ENCODE measurements at places on chromosomes 4 and X. TPM values are rescaled to one million over a fixed set of nuclear protein-coding genes. Genes with fewer than 3 reads are reported as not detected.

- no peak for DNase-seq
These were observed 25.0 kb downstream of the COQ2 start for GRCh38 chr4:83259586-83259985.

DNA sequence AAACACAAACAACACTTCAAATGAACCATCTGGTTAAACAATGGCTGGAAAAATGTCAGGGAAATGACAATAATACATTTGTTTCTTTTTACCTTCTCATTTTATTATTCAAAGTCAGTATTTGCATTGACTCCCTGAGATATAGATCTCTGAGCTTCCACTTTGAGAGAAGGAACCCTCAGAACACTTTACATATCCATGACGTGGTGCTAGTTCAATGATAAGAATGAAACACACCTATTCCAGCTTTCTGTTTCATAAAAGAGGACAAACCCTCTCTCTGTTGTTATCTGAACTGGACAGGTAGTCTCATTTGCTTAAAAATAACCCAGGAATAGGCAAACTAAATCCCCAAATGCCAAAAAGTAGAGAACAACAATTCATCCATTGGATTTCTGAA, 65.3 kb upstream of the CCSER1 start:
- DNase-seq = no peak

GRCh38 chr4:137156054-137156453, 376.2 kb downstream of the PCDH18 start:
- DNase-seq = no peak

DNA sequence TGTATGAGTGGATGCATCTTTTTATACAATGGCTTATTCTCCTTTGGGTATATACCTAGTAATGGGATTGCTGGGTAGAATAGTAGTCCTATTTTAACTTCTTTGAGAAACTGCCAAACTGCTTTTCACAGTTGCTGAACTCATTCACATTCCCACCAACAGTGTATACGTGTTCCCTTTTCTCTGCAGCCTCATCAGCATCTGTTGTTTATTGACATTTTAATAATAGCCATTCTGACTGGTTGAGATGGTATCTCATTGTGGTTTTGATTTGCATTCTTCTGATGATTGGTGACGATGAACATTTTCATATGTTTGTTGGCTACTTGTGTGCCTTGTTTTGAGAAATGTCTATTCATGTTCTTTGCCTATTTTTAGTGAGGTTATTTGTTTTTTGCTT, 687.0 kb upstream of the EPHA5 start:
- DNase-seq = no peak

- DNase-seq = no peak
These were observed 32.2 kb downstream of the COPS4 start for GRCh38 chr4:83067058-83067639.

GRCh38 chrX:137896123-137896522, 330.2 kb downstream of the ZIC3 start:
- no peak for DNase-seq

- DNase-seq = no peak
These were observed 497.5 kb downstream of the INPP4B start for GRCh38 chr4:142348613-142349021.

DNA sequence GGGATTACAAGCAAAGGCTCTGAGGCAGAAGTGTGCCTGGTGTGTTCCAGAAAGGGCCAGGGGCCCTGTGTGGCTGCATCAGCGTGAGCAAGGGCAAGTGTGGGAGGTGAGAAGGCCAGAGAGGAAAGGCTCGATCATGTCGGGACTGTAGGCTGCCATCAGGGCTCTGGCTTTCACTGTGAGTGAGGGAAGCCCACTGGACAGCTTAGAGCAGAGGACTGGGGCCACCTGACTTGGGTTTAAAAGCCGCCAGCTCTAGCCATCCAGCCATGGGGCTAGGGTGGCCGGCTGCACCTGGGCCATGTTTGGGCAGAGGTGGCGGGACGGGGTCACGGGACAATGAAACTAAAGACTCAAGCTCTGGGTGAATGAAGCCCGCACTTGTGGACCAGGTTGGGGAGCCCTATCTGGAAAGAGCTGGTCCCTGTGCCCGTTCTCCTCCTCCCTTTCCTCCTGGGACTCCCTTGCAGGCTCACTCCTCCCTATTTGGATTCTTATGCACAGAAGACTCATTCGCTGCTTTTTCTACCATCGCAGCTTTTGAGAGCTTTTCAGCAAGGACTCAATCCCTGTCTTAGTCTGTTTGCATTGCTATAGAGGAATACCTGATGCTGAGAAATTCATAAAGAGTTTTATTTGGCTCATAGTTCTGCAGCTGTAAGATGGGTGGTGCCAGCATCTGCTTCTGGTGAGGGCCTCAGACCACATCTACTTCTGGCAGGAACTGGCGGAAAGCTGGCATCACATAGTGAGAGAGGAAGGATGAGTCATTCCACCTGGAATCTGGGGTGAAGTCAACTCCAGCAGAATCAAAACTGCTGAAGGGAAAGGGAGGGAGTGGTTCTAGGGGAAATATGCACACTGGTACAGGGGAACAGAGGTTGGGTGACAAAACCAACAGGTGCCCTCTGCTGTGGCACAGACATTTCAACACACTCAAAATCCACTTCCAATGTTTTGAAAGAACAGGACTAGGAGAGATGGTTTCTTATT, 15.3 kb downstream of the CTAG1B start:
- DNase-seq = peak; percentile 77

GRCh38 chr4:175035905-175036304, 117.7 kb downstream of the ADAM29 start:
- no peak for DNase-seq

DNA sequence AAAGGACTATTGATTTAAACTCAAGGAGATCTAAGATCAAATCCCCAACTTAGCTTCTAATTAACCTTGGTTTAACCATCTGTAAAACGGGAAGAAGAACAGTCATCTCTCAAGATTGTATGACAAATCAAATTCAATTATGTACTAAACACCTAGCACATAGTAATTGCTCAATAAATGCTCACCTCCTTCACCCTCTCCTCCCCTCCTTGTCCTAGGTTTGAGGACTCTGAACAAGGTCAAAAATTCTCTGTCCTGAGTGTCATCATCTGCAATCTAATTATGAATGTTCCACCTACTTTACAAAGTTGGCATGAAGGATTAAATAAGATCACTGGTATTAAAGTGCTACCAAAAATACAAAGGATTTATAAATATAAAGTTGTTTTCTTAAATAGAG, 320.1 kb upstream of the PPARGC1A start:
- no peak for DNase-seq

- DNase-seq = no peak
These were observed 310.5 kb upstream of the DDX53 start for GRCh38 chrX:22689290-22689689.

- DNase-seq = no peak
These were observed 213.0 kb downstream of the NKX6-1 start for GRCh38 chr4:84286048-84286447.

GRCh38 chr4:47488706-47489105, 3.6 kb downstream of the ATP10D start:
- DNase-seq = no peak

GRCh38 chr4:38279650-38280322, 319.6 kb downstream of the PTTG2 start:
- DNase-seq = no peak

GRCh38 chr4:140854168-140854567, 98.0 kb upstream of the TBC1D9 start:
- no peak for DNase-seq

DNA sequence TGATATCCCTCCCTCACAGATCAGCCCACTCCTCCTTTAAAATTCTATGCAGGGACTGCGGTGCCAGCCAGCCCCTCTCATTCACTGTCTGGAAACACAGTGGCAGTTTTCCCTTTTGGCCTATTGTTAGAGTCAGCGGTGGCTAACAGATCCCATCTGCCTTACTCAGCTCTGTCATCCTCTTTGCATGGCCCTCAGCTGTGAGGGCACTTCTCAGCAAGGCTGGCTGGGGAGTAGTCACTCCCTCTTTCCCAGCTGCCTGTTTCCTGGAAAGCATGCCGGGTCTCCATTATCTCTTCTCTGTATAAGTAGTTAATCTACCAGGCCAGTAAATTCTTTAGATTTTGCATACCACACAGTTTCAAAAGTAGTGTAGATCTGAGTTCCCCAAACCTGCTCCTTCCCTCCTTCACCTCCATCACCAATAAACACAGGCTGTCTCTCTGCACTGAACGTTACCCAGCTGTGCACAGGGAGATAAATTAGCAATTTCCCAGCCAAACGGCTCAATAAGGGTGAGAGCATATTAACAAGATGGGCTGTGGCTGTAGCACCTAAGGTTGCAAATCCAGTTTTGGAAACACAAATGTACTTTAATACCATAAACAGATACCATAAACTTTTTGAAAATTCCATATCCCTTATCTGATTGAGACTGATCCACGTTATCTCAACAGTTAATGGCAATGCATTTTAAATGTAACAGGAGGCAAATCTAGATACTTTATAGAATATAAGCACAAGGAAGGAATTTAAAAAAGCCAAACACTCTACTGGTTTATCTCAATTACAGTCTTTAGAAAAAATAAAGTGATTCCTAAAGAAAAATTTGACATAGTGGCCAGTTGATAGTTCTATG, 229.3 kb downstream of the ANKRD50 start:
- no peak for DNase-seq

GRCh38 chr4:44149282-44149681, 299.3 kb downstream of the KCTD8 start:
- no peak for DNase-seq

DNA sequence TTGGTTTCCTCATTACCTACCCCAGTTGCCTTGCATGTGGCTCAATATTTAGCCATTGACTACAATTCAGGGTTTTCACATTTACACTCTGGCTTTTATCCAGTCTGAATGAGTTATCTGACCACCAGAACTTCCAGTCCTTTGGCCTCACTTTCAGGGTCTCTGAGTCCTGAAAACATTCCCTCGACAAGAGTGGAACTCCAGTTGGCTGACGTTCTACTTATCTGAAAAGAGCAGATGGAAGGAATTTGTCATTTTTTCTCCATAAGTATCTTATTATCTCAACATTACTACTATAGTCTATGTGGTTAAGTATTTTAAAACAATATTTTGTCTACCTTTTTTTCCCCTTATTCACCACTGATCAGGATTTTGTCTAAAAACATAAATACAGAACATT, 5.2 kb upstream of the CASP6 start:
- DNase-seq = no peak

DNA sequence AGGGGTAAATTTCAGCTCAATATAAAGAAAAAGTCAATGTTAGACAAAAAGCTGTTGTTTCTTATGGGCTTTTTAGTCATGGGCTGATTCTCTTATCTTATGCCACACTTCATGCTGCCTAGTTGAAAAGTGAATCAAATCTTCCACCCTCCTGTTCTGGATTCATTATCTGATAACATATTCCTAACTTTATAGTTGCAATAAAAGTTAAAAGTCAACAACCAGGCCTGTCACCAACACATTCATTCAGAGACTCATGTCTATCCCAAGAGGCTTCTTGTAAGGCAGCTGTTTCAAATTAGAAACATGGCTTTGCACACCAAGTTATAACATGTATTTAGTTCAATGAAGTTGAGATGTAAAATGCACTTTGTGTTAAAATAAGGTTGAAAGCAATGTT, 243.8 kb downstream of the ADAMTS3 start:
- DNase-seq = no peak

DNA sequence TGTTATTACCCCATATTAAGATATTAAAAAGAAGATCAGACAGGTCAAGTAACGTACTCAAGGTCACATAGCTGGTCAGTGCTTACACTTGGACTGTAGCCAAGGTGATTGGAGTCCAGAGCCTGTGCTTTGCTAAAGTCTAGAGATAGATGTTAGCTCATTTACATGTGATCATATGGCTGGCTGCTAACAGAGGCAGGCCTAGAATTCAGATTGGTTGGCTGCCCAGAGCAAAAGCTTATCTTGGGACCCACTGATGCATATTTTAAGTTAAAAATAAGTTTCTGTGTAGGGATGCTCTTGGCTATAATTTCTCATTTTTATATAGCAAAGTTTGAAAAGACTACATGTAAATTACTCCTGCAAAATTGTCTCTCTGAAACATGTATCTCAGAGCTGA, 18.1 kb upstream of the EXOC1L start:
- DNase-seq = no peak

DNA sequence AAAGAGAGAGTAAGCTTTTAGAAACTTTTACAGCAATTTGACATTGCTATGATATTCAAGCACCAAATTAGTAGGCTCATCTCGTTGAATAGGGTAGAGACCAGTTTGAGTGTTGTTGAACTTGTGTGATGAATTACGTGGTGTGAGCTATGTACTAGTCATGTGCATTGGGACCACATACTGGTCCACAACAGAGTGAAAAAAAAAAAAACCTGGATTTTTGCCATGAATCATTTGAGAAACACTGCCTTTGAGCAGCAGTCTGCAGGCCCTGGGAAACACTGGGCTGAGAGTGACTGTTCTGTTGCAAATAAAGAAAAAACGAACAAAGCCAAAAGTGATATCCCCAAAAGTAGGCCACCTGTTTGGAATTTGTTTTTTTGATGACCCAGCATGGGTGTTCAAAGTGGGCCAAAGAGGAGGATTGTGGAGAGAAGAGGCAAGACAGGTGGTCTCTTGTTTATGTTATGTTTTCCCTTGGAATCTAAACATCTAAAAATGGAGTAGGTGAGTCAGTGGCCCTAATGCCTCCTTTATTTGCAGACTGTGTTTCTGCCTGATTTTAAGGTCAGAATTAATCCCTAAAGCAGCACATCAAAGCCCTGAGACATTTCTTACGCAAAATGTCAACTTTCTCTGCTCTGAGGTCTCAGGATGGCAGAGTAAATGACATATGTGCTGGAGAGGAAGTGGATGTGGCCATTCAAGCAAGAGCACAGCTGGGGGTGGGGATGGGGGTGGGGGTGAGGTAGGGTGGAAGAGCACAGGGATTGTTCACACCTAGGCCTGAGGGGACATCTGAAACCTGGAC, 33.5 kb downstream of the TAF7L start:
- DNase-seq = no peak

L1CAM gene
- 12.9 TPM for total RNA-seq

UNC5C gene
- 0.65 TPM for total RNA-seq

SSX4B gene
- total RNA-seq = not detected

CXCL13 gene
- not detected for total RNA-seq

PARM1 gene
- total RNA-seq = 7.1 TPM

ZFP92 gene
- total RNA-seq = 0.08 TPM

ALB gene
- total RNA-seq = not detected

NLRP2B gene
- 0.34 TPM for total RNA-seq
